ENCODE measurements at places on chromosomes 2 and 18. TPM values are rescaled to one million over a fixed set of nuclear protein-coding genes. Genes with fewer than 3 reads are reported as not detected.

Gene TBR1
- not detected for total RNA-seq

Gene FAM124B
- total RNA-seq, result not detected

Gene IL1A
- 1.9 TPM for total RNA-seq

Gene PSME4
- total RNA-seq, result 37.4 TPM
